Activated CD4-positive, alpha-beta memory T cell treated with anti-CD3 and anti-CD28 coated beads for 36 hours (primary cell): ENCODE measurements at places on chromosomes 2 and 18. TPM values are rescaled to one million over a fixed set of nuclear protein-coding genes. Genes with fewer than 3 reads are reported as not detected.

GRCh38 chr2:183259921-183260320, 135.7 kb downstream of the NUP35 start:
- no peaks in the 10 kb centered on the region for H3K36me3 ChIP-seq
- DNase-seq, result no peak
- no peaks in the 10 kb centered on the region for H3K4me1 ChIP-seq
- no peak overlapping the region for H3K4me3 ChIP-seq
- no peaks in the 10 kb centered on the region for H3K27me3 ChIP-seq

IL36A gene
- total RNA-seq, result not detected

C2orf80 gene
- not detected for total RNA-seq

- no peak overlapping the region for H3K4me3 ChIP-seq
- H3K27me3 ChIP-seq, result no peaks in the 10 kb centered on the region
- no peaks in the 10 kb centered on the region for H3K36me3 ChIP-seq
- no peak for DNase-seq
- no peak overlapping the region for H3K27ac ChIP-seq
These were observed 1.2 kb downstream of the PCARE start for GRCh38 chr2:29072971-29073725.

DNA sequence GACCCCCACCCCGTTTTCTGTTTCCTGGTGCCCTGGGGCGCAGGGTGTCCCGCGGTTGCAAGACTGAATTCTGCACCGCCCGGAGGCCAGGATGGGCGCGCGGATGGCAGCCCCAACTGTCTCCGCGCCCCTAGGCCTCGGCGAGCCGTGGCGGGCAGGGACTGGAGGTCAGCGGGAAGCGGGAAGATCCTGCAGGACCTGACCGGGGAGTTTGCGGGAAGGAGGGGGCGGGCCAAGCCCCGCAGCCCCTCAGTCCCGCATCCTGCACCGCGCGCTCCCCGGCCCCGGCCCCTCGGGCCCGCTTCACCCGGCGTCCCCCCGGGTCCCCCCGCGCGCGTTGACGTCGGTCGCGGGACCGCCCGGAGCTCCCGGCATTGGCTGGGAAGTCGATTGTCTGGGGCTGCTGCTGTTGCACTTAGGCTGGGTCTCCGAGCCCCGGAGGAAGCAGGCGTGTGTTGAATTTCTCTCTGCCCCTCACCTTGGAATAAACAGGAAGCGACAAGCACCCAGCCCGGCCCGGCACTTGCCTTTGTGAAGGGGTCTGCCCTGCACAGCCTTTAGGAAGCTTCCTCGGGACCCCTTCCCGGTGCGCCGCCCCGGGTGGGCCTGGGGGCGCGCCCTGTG, at the start of gene LDLRAD4:
TSS of gene LDLRAD4 (plus strand) at position 393 of the 624 bp plus-strand sequence.
- peaks cover 19% of the 10 kb centered on the region for H3K4me1 ChIP-seq
- no peaks in the 10 kb centered on the region for H3K36me3 ChIP-seq
- H3K27ac ChIP-seq, result no peak within 1 kb of the TSS
